Right cardiac atrium (tissue), 5 donors: ENCODE measurements at places on chromosomes 6 and 20.

DNA sequence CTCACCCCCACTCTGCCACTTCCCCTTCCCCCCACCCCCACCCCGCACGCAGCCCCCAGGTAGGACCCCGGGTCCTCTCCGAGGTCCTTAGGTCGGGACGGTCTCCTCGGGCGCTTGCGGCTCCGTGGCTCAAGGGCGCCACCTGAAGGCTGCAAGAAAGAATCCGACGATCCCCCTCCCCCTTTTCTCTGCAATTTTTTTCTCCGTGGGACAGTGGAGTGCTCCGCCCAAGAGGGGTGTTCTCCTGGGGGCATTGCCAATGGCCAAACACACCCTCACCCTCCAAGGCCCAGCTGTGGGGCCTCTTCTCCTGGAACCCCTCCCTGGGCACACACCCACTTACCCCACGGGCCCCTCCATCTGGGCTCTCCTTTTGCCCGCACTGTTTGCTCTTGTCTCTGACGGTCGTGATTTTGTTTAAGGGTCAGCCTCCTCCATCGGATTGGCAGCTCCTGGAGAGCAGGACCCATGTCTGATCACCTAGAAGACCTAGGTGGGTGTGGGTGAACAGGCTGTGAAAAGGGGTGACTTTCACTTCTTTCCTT lies 1.1 kb upstream of the TMEM74B start:
- peak; percentile 55 for DNase-seq

DNA sequence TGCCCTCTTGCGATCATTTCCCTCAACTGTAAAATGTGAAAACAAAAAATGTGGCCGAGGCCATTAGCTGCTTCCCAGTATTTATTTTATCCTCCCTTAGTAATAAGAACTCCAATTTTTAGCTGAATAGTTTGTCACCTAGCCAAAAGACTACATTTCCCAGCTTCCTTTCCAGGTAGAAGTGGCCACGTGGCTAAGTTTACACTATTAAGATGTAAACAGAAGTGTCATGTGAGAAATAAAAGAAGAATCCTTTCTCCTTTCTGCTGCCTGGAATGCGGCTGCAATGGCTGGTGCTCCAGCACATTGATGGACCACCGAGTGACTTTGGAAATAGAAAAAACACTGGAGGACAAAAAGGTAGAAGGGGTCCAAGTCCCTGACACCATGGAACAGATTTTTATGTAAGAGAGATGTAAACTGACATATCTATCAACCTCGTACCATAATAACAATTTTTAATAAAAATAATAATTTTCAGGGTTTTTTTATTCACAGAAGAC lies 268.8 kb downstream of the PKHD1 start:
- DNase-seq: no peak

DNA sequence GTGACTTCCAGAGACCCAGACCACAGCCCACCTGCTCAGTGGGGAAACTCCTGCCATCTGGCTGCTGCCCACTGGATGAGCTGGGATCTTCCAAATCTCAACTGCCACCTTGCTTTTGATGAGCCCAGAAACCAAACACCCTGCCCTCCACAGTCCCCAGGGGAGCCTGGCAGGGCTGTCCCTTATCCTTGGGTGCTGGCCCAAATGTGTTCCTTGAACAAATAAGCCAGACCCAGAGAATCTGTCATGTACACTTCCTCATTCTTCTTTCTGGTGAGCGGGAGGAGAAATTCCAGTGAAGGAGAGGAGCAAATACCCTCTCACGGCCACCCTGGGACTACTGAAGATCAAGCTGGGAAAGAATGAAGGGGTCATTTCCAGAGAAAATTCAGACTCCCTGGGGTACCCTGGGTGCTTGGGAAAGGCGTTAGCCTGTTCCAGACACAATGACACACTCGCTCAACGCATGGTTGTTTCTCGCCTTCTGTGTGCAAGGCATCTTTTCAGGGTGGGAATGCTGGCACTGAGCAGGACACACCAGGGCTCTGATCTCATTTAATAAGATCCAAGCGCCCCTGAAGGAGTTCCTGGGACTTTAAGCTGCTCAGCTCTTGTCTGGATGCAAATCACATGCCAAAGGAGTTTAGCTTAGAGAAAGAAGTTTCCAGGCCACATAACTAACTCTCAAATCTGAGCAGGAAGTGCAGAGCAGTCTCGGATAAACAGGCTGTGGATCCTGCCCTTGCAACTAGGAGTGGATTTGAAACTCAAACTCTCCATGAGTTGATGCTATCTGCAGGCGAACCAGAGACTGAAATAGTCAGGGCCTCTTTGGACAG lies 38.5 kb downstream of the PXDC1 start:
- DNase-seq: no peak

DNA sequence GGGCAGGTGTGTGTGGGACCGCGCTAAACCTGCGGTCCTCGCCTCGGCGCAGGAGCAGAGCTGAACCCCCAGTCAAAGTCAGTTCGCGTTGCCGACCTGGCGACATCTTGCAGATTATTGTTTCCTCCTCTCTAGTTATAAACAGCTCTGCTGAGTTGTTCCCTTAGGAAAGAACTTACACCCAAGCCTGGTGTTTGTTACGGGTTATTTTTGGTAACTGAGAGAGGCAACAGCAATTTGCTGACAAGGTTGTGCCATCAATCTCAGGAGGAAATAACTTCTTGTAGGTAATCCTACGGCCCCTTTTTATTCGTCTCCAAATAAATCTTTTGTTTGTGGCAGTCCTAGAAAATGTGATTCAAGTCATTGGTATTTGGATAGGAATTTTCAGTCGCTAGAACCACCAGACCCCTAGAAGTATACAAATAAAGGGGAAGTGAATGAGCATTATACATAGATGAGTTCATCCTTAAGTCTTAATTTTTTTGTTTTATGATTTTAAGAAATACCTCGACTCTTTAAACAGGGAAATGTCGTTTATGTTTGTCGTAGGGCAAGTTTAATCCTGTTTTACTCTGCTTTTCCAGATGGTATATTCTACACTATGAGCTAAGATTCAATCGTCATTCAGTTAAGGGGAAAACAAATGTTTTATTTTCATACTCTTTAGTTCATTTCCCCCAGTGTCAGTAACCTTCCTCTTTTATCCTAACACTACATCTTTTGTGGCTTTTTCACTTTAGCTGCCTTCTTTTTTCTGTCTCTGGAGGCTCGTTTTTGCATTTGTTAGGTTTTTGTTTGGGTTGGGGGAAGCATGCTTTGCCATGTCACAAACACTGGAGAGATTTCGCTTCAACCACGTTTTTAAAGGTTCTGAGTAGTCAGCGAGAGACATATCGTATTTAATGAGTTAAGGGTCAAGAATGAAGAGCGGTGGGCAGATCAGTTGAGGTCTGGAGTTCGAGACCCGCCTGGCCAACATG lies 1.2 kb downstream of the PM20D2 start:
- no peak for DNase-seq

GRCh38 chr6:12277386-12277785 lies 12.8 kb upstream of the EDN1 start:
- no peak for DNase-seq

GRCh38 chr20:51906679-51907078 lies 104.4 kb upstream of the SALL4 start:
- DNase-seq: no peak

GRCh38 chr6:16168858-16169257 lies 40.0 kb downstream of the MYLIP start:
- DNase-seq: no peak

GRCh38 chr6:5142915-5143314 lies 57.8 kb downstream of the PPP1R3G start:
- DNase-seq: peak; percentile 43

DNA sequence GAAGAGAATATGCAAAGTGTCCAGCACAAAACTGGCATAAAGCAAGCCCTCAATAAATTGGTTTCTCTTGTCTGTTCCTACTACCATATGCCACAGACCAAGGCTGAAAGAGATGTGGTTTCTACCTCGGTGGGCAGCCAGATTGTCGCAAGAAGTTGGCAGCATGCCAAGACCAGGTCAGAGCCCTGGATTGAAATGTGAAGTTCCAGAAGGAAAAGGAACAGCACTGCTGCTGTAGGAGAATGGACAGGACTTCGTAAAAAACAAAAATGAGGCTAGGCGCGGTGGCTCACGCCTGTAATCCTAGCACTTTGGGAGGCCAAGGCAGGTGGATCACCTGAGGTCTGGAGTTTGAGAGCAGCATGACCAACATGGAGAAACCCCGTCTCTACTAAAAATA lies 22.1 kb downstream of the MRPL14 start:
- no peak for DNase-seq

DNA sequence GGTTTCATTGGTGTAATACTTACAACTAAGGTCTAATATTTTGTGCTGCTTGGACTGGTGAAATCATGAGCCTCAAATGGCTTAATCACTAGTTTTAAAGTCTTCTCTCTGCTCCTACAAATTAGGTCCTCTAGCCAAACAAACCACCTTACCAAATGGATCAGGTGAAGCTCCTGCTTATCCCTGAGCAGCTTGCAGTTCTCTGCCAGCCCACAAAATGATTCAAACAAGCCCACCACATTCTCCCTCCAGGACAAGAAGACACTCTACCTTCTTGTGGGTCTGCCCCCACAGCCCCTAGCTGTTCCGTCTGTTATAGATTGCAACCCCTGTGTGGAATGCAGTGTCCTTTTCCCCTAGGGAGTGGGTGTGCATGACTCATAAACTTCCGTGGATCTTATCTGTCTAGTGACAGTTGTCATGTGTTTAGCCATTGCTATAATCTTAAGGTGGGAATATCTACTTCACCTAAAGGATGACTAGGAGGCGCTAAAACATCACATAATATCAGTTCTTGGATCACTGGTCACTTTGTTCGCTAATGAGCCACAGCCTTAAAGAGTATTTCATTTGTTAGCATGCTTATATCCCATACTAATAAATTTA lies 940.5 kb upstream of the MANEA start:
- DNase-seq: no peak

DNA sequence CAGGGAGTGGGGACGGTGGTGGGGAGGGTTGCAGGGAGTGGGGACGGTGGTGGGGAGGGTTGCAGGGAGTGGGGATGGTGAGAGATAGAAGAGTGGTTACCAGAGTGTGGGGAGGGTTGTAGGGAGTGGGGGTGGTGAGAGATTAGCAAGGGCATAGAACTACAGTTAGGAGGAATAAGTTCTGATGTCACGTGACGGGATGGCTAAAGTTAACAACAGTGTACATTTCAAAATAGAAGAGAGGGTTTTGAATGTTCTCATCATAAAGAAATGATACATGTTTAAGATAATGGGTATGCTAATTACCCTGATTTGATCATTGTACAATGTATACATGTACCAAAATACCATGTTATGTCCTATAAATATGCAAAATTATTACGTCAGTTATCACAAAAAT lies 57.6 kb upstream of the FRMD1 start:
- DNase-seq: no peak

DNA sequence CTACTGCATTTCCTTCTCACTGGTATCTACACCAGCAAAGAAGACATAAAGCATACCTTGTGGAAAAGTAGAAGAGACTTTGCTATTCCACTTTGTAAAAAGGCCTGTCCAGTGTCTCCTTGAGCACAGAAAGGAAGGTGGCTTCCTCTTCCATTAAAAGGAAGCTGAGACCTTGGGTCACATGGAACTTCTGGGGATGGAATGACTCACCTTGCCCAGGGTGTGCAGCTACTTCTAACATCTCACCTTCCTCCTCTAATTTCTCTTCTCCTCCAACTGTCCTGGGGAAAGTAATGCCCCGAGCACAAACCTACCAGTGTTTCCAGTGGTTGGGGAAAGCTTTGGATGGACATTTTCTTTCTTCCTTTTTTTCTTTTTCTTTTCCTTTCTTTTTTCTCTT lies 848.8 kb upstream of the MAP3K7 start:
- no peak for DNase-seq

- no peak for DNase-seq
Measured at GRCh38 chr6:132812255-132812732, 2.1 kb upstream of the RPS12 start.

- DNase-seq: no peak
Measured at GRCh38 chr20:38197217-38197616, 32.1 kb upstream of the TGM2 start.

GRCh38 chr6:6436946-6437345 lies 116.5 kb upstream of the F13A1 start:
- no peak for DNase-seq

DNA sequence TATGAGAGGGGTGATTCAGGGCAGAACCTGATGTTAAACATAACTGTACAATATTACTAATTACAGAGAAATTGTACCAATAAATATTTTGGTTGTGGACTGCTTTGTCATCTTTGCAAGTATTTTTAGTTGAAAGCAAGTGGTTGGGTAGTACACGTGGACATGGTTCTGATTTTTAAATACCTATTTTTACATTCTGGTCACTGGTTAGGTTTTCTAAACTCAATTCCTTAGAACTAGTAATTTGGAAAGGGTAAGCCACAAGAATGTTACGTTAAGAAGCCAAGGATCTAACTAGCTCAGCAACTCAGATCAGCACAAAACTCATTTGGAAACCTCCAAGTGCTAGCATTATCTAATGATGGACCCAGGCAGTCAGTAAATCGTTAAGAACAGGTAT lies 2.7 kb downstream of the EPB41L2 start:
- DNase-seq: no peak

GRCh38 chr20:61847420-61847748 lies 218.3 kb downstream of the TAF4 start:
- DNase-seq: no peak

GRCh38 chr6:16318538-16318937 lies 80.2 kb downstream of the GMPR start:
- no peak for DNase-seq

DNA sequence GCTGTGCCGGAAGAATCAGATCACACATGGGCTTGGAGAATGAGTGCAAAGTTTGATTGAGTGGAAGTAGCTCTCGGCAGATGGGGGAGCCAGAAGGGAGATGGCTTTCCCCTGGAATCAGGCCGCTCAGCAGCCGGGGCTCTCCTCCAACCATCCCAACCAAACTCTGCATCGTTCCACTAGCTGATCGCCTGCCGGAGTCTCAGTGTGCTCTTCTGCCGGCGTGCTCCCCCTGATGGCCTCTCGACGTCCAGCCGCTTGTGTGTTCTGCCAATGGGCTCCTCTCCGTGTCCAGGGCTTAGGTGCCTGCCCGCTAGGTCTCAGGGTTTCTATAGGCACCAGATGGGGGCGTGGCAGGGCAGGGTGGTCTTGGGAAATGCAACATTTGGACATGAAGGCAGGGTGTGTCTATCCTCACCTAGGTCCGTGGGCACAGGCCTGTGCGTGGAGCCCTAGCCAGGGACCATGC lies 4.9 kb upstream of the BIRC7 start:
- DNase-seq: peak; percentile 84

DNA sequence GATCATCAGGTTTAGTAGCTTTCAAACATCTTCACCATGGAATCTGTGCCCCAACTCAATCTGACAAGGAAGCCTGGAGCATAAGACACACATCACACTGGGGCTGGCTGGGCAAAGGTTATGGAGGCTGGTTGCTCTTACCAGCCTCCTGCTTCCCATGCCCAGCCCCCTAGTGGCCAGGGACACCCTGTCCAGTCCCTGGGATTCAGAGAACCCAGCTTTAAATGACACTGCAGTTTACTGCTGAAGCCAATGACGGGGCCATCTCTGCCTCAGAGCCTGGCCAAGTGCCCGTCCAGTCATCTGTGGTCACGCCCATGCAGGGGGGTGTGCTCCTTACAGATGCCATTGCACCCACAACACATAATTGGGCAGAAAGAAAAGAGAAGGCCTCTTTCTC lies 272.9 kb downstream of the SMOC2 start:
- DNase-seq: no peak

- DNase-seq: peak; percentile 72
Measured at GRCh38 chr6:43016943-43017334, 2.9 kb downstream of the KLHDC3 start.
